Brain pericyte (primary cell): ENCODE measurements at places on chromosomes 5 and 9.

DNA sequence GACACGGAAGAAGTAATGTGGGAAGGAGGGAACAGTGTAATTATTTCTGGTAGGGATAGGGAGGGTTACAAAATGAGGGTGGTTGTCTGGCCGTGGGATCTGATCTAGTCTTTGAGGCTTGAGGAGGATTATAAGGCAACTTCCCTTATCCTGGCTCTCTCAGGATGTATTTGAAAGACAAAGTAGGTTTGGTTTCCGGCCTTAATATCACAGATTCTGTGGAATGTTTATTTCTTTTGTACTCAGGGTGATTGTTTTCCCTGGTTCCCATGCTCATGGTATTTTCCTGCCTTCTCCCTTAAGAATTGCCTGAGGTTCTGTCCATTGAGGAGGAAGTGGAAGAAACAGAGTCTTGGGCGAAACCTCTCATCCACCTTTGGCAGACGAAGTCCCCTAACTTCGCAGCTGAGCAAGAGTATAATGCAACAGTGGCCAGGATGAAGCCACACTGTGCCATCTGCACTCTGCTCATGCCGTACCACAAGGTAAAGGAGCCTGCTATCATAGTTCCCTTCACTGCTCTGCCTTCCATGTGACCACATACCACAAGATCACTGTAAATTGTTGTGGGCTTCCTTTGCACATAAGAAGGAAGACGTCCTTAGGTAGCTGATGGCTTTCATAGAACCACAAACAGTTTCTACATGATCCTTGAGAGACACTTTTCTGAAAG lies 253.8 kb downstream of the KDM4C start:
- no peak for DNase-seq

DNA sequence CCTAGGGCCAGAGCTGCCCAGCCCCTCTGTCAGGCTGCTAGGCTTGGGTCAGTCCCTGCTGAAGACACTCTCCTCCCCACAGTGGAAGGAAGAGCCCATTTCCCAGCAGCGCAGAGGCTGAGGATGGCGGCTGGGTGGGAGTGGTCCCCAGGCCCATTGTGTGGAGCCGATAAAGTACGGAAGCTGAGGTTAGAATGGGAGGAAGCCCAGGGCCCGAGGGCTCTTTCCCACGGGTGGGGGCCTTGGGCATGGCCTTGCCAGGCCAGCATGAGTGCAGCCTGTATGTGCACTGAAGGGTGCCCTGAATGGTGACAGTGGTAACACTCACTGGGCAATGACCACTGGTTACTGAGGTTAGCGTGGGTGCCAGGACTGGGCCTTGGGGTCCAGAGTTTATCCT lies 125.9 kb downstream of the RGS3 start:
- DNase-seq, result no peak

DNA sequence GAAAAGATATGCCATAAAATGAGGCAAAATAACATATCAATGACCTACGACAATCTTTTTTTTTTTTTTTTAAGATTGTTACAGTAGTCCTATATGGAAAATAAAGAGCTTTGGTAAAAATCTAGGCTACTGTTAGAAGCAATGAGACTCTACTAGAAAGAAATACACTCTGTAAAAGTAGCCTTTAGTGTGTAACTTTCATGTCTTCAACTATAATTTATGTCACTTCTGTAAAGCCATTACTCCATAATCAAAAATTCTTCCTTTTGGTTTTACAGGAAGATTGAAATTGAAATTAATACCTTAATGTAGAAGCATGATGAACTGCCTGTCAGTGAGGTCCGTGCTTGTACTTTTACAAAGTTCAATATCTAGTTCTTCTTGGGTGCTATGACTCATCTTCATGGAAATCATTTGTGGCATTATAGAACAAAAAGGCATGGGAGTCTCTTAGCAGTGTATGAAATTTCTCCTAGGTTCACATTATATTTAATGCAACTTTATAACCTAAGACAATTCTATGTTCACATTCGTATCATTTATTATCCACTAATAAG lies 1393.1 kb downstream of the EFNA5 start:
- DNase-seq, result no peak

GRCh38 chr5:102271759-102272158 lies 24.3 kb downstream of the SLCO4C1 start:
- no peak for DNase-seq

DNA sequence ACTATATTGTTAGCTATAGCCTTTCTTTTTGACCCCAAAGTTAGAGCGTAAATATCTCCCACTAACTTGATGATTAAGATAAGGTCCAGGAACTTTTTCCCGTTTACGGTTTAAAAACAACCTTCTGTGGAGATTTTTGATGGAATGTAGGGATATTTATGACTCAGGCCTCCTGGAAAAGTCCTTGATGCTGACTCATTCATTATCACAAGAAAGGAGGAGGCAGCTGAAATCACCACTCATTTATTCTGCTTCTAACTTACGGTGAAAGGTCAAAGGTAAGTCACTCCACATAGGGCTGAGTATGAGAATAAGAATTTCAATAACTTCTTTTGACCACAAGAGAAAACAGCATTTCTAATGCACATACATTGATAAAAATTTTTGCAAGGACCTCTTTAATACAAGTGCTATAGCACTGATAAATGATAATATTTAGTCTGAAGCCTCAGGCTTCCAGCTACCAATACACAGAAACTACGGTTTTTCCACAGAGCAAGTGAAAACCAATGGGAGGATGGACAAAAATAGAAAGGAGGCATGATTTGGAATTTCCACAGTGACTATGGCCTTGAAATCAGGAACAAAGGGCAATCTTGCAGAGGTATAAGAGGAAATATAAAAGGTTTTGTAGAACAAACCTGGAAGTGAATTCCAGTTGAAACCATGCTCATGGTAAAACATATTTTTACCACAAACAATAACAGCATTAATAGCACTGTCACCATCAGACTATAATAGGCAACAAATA lies 146.5 kb downstream of the PPP2R2B start:
- peak; percentile 13 for DNase-seq

DNA sequence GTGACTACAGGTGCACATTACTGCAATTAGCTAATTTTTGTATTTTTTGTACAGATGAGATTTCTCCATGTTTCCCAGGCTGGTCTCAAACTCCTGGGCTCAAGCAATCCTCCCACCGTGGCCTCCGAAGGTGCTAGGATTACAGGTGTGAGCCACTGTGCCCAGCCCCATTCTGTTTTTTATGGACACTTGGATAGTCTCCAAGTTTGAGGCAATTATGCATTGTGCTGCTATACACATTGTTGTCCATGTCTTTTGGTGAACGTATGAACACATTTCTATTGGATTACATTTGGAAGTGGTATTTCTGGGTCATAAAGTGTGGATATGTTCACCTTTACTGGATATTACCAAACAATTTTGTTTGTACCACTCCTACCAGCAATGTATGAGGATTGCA lies 22.4 kb upstream of the PLPP1 start:
- no peak for DNase-seq

DNA sequence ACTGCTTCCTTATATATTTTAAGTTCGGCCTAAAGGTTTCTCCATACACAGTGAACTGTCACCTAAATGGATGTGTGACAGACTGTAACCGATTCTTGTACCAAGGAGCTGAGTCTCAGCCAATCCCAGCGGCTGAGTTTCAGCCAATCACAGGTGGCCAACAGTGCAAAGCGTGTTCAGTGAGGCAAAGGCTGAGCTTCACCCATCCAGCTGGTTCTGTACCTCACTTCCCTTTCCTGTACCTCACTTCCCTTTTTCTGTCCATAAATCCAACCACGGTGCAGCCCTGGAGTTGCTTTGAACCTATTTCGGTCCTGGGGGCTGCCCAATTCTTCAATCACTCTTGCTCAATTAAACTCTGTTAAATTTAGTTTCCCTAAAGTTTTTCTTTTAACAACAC lies 15.7 kb upstream of the TBC1D9B start:
- no peak for DNase-seq

GRCh38 chr5:93620487-93621326 lies 37.7 kb downstream of the NR2F1 start:
- no peak for DNase-seq

GRCh38 chr5:157670662-157671591 lies at the start of gene C5orf52:
TSS of gene C5orf52 (plus strand) at chr5:157671533. CDS start at chr5:157671615, 82 bp downstream.
- no peak for DNase-seq

- no peak for DNase-seq
These were observed 39.6 kb downstream of the POC5 start for GRCh38 chr5:75677607-75678006.

DNA sequence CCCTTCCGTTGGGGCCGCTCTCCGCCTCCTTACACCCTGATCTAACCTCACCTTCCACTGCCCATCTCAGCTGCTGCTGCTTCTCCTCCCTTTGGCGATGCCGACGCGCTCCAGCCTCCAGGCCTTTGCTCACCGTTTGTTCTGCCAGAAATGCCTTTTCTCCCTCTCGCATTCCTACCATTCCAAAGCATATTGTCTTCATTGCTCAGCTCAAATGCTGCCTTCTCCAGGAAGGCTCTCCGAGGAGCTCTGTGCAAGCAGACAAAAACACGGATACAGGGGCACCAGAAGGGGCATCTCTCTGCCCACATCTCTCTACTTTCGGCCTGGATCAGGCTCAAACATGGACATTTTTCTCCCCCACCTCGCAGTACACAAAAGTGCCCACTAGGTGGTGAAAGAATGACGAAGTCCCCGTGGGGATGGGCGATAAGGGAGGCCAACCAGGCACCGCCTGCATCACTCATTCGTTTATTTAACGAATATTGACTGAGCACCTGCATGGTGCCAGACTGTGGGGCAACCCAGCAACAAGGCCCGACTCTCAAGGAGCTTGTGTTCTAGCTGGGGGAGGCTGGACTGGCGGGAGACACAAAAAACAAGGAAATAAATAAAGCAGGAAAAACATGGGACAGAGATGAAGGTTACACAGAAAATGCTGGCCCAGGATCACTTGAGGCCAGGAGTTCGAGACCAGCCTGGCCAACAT lies 7.3 kb upstream of the GRHPR start:
- no peak for DNase-seq

- DNase-seq, result no peak
These were observed 64.8 kb upstream of the ZNF462 start for GRCh38 chr9:106798016-106798799.
